ENCODE measurements at places on chromosomes 13 and 19.
A peak's percentile ranks its signal among the peaks of the same experiment; 100 is the strongest.

- DNase-seq, result no peak
Measured at GRCh38 chr19:48588670-48589401, 17.7 kb upstream of the SPACA4 start.

- no peak for DNase-seq
Measured at GRCh38 chr13:96229356-96229755, 139.4 kb downstream of the HS6ST3 start.

- DNase-seq, result no peak
Measured at GRCh38 chr13:46176756-46177155, 5.2 kb downstream of the LCP1 start.

GRCh38 chr19:28307487-28307886, 905.5 kb downstream of the UQCRFS1 start:
- DNase-seq, result peak; percentile 57

GRCh38 chr19:8194528-8195267, 14.5 kb upstream of the CERS4 start:
- no peak for DNase-seq

DNA sequence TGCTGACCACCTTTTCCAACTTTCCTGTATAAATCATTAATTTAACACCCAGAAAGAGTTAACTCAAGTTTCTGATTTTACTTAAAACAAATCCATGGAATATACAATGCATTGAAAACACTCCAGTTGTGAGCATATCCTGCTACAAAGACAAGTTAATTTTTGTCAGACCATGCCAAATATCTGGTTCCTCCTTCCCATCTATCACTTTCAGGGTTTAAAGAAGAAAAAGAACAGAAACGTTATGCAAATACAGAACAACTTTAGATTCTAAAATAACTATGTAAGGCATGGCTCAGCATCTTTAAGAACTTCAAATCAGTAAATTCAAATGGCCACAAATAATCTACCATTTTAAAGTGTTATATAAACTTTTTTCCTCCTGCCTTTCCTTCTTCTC, 14.9 kb downstream of the MRPS31 start:
- no peak for DNase-seq

- no peak for DNase-seq
Measured at GRCh38 chr19:37227996-37228395, 10.0 kb downstream of the ZNF383 start.

DNA sequence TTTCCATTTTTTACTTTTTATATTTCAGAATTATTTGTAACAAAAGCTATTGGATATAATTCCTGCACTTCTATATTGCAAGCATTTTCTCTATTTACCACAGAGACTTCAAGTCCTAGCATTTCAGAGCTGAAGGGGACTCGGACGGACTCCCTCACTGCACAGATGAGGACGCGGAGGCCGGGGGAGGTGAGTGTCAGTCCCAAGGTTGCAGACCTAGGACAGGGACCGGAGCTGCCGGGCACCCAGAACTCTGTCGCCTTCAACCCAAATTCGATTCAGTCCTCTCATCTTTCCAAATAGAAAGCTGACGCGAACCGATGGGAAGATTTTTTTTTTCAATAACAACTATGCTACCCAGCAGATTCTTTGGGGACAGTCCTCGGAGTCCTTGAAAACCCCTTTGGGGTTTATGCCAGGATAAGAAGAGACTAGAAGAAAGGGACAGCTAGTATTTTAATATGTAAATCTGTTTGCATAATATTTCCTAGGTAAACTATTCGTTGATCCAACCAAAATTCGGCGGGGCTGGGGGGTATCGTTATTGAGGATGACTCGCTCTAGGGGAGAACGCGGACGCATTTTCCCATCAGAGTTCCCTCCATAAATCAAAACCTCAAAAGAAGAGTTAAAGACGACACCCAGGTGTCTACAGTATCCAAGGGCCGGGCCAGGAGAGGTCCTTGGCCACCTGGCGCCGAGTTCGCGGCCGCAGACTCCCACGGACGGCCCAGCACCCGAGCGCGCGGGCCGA, 803 bp downstream of the FLT3 start:
- no peak for DNase-seq

DNA sequence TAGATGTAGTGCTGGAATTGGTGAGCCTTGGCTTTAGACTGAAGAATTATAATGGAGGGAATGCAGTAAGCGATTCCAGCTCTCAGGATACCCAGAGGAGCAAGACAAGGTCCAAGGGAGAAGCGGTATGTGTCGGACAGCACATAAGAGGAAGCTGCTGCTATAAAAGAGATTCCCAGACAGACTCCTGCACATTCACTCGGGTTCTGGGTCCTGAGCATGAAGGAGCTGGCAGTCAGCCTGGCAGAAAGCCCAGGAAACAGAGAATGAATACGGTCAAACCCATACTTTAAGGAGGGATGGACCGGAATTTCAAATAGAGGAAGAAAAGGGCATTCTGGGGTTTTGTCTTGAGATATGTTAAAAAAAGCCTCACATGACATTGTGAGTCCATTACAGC, 308.3 kb downstream of the DNAJC15 start:
- DNase-seq, result no peak

DNA sequence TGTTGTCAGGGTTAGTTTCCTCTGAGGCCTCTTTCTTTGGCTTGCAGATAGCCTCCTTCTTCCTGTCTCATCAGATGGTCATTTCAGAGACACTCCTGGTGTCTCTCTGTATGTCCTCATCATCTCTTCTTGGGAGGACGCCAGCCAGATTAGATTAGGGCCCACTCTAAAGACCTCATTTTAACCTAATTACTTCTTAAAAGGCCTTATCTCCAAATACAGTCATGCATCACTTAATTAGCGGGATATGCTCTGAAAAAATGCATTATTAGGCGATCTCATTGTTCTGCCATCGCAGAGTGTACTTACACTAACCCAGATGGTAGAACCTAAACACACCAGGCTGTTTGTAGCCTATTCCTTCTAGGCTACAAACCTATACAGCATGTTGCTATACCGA, 89.0 kb downstream of the CDK8 start:
- no peak for DNase-seq

- no peak for DNase-seq
Measured at GRCh38 chr13:43285933-43286597, 262.7 kb downstream of the DNAJC15 start.

- no peak for DNase-seq
Measured at GRCh38 chr13:112685896-112686295, 3.9 kb upstream of the ATP11A start.

DNA sequence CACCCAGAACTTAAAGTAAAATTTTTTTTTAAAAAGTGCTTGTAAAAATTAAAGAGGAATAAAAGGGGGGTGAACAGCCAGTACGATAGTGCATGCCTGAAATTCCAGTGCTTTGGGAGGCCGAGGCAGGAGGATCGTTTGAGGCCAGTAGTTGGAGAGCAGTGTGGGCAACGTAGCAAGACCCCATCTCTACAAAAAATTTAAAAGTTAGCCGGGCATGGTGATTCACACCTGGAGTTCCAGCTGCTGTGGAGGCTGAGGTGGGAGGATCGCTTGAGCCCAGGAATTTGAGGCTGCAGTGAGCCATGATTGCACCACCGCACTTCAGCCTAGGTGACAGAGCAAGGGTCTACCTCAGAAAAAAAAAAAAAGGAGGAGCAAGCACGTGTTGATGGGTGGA, 7.8 kb downstream of the ADAMTSL5 start:
- no peak for DNase-seq

- no peak for DNase-seq
Measured at GRCh38 chr13:110479648-110480047, 81.9 kb downstream of the RAB20 start.

- no peak for DNase-seq
Measured at GRCh38 chr13:44196196-44196751, 177.3 kb upstream of the SERP2 start.

- no peak for DNase-seq
Measured at GRCh38 chr13:112132142-112132541, 65.2 kb downstream of the SOX1 start.

GRCh38 chr13:31965361-31966066, 66.1 kb upstream of the FRY start:
- no peak for DNase-seq

GRCh38 chr19:34208291-34208884, 36.1 kb downstream of the LSM14A start:
- no peak for DNase-seq

DNA sequence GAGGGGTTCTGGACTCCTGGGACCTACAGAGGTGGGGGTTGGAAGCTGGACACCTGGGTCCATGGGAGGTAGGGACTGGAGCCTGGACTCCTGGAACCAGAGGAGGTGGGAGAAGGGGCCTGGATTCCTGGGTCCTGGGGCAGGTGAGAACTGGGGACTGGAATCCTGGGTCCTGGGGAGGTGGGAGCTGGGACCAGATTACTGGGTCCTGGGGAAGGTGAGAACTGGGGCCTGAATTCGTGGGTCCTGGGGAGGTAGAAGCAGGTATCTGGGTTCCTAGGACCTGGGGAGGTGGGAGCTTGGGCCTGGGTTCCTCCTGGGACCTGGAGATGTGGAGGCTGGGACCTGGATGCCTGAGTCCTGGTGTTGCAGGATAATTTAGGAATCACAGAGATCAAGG, 653 bp downstream of the CLEC4M start:
- no peak for DNase-seq

DNA sequence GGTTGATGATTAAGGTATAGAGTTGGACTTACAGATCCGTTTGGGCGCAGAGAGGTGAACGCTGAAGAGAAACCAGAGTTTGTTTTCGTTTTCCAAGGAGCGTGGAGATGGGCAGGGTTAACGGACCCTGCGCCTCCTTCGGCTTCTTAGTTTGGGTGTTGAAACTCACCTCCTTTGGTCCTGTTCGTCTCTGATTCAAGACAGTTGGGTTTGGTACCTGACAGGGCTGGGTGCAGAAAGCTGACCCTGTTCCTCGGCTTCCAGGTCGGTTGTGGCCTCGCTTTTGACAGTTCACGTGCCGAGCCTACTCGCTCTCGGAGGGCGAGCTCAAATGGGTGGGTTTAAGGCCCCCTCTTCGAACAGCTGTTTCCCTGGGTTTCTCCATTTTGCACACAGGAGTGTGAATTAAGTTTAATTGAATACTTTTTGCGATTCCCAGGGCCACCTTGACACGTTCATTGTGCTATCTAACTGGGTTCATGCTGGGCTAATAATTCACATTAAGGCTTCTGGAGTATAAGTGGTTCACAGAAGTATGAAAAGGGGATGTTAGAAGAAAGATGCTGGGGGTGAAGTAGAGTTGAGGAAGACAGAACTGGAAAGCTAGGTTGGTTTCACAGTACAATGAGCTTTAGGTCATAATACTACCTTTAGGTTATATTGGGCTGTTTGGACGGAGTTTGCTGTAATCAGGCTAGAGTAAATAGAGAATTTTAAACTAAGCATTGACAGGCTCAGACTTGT, 638 bp downstream of the USPL1 start:
- DNase-seq, result no peak

GRCh38 chr13:21550918-21551317, 53.1 kb downstream of the MICU2 start:
- no peak for DNase-seq

GRCh38 chr19:7292352-7292949, 1.8 kb downstream of the INSR start:
- DNase-seq, result no peak

DNA sequence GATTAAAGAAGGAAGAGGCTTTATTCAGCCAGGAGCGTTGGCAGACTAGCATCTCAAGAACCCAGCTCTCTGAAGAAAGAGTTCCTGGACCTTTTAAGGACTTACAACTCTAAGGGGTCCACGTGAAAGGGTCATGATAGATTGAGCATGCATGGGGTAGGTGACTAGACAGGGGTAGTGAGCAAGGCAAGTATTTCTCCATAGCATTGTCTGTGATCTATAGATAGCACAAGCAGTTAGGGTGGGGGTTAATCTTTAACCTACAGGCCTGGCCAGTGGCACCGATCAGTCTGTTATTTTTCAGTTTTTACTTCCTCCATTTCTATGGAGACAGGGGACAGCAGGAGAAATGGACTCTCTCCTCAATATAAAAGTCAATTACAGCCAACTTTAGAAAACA, 983.7 kb downstream of the SLITRK1 start:
- DNase-seq, result no peak

DNA sequence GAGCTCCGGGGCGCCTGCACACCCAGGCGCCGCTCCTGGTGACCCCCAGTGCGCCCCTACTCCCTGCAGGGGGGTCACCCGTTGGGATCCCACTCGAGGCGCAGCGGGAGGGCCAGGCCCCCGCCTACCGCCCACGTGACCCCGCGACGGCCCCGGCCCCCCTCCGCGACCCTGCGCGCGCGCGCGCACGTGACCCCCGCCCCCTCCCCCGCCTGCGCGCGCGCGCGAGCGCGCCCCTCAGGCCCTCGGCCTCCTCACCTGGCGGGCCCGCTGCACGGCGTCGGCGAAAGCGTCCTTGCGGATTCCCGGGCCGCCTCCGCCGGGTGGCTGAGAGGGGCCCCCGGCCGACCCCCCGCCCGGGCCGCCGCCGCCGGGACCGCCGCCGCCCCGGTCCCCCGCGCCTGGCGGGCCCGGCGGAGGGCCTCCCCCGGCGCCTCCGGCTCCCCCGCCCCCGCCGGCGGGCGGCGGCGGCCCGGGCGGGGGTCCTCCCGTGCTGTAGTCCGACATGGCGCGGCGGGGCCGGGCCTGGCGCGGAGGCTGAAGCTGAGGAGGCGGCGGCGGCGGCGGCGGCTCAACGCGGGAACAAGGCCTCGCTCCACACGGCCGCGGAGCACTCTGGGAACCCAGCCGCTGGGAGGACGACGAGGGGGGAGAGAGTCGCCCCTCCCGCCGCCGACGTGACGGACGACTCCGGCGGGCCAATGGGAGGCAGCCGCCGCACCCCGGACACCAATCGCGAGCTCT, at the start of gene KHSRP:
Gene KHSRP (minus strand): TSS at position 617 of the 744 bp plus-strand sequence. CDS start 110 bp downstream, at position 507.
- DNase-seq, result no peak

DNA sequence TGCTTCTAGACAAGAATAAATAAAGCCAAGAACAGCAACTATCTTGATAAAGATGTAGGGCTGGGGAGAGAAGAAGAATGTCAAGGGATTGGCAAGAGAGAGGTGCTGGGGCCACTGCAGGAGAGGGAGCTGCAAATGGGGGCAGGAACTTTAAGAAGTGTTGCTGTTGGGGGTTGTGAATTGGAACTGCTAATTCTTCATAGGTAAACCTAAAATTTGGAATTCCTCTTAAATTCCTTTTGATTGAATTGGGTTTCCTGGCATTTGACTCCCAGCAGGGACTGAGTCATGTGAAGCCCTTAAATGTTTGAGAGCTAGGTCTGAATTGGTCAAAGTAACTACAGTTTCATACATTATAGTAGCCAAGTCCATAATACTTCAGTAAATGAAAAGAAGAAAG, 305.6 kb upstream of the TMTC4 start:
- no peak for DNase-seq

DNA sequence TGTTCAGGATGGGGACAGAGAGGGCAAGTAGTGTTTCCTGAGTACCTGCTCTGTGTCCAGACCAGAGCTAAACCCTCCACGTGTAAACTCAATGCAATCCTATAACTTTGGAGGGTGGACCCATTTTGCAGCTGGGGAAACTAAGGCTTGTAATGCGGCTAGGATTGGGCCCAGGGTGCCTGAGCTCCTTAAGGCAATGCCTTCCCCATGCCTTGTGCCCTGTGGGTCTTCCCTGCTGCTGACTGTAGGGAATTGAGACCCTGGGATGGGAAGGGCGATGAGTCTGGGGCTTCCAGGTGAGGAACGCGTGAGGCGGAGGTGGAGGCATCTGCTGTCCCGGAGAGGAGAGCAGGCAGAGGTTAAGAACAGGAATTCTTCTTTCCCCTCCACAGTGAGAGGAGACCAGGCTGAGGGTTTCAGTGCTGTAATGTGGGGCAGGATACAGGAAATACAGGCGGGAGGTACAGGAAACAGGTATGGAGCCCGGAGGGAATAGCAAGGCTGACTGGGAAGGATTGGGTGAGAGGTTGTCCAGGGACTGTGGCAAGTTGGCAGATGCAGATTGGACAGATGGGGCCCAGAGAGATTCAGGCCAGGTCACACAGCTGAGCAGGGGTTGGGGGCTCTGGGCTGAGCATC, 19.2 kb downstream of the SLC27A1 start:
- no peak for DNase-seq

GRCh38 chr19:13876834-13877233, at the start of gene NANOS3:
Gene NANOS3, plus strand, starts transcription at chr19:13877134. Its CDS starts 115 bp downstream, at chr19:13877249.
- DNase-seq, result no peak

Measured in AG09309 (cell line).